ENCODE measurements at places on chromosomes 1 and 21.

GRCh38 chr1:66575739-66576138, 41.8 kb downstream of the SGIP1 start:
- DNase-seq = peak; percentile 96

- DNase-seq = no peak
Measured at GRCh38 chr1:207883104-207883651, 27.7 kb downstream of the CD34 start.

GRCh38 chr1:83996621-83997020, 2.3 kb downstream of the TTLL7 start:
- DNase-seq = peak; percentile 39

GRCh38 chr1:209746451-209747165, 9.2 kb upstream of the TRAF3IP3 start:
- DNase-seq = no peak

DNA sequence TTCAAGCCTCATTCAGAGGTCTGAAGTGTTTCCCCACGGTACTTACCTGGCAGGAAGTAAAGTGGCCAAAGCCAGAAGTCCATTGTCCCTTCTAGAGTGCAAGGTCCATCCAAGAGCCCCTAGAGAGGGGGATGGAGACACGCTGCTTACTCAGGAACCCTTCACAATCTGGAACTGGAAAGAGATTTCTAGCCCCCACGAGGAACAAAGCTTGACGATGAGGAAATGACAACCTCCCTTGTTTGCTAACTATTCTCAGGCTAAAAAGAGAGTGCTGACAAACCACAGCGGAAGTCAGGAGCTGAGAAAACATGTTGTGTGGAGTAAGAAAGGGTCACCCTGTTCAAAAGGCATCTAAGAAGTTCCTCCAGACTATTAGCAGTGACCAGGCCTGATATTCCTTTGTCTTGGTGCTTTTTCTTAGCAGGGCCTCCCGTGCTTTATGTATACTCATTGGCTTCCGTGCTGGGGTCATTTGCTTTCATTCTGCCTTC, at the start of gene FCMR:
TSS of gene FCMR (minus strand) at position 170 of the 494 bp plus-strand sequence. CDS start at position 83, 87 bp downstream.
- DNase-seq = no peak

DNA sequence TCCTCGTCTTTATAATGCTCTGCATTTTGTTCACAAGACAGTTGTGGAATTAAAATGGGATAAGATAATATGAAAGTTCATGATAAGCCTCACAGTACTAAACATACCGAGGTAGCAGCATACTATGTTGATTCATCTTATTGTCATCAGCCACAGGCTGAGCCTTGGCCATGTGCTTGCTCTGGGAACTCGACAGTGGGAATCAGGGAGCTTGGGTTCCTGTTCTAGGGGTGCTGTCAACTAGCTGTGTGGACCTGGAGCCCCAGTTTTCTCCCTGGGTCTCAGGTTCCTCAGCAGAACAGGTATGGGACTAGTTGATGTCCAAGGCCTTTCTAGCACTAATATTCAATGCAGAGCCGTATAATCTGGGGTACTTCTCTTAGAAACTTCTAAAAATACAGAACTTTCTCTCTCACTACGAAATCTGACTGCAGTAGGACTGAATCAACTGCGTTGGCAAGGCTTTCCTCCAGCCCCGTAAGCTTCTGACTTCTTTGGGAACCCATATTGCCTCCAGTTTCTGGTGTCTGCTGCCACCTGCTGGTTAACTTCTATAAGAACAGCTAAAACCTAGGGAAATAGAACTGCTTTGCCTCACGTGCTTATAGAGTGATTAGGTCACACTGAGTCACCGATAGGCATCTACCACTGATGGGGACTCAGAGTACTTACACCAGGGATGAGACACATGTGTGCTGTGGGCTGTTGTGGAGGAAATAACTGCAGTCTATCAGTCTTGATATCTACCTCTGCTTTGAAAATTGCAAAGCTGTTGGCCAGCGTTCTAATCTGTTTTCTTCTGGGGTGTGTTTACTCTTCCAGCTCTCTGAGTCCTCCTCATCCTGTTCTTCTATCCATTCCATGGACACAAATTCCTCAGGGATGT, 110.9 kb downstream of the RGL1 start:
- DNase-seq = peak; percentile 93

DNA sequence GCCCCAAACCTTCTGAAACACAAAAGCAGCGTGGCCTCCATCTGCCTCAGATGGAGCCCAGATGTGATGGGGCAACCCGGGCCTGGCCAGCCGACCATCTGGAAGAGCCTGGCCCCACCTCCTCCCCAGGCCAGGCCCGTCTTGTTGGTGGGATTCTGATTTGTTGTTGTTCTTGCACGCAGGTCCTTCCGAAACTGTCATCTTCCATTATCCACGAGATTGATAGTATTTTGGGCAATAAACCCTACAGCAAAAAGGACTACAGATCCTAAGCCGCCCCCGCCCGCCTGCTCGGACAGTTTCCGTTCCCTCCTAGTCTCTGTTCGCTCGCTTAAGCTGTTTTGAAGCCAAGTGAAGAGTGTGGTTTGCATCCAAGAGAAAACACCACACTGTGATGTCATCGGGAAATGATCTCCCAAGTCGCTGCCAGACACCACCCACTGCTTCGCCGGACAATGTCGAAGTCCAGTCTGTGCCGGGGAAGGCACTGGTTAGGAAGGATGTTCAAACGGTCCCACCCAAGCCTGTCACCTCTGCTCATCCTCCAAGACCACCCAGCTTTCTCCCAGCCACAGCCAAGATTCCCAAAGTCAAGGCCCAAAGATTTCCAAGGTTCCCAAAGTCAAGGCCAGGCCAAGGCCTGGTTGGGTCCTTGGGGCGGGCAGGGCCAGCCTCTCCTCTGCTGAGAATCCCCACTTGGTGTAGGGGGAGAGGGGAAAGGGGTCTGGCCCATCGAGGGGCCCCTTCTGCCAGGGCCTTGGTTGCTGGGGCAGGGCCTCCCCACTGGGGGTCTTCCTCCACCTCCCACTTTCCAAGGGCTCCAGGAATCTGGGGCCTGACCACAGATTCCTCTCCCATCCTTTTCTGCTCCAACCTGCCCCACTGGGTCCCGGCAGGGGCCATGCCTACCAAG, 52.9 kb downstream of the KCNAB2 start:
- peak; percentile 74 for DNase-seq

DNA sequence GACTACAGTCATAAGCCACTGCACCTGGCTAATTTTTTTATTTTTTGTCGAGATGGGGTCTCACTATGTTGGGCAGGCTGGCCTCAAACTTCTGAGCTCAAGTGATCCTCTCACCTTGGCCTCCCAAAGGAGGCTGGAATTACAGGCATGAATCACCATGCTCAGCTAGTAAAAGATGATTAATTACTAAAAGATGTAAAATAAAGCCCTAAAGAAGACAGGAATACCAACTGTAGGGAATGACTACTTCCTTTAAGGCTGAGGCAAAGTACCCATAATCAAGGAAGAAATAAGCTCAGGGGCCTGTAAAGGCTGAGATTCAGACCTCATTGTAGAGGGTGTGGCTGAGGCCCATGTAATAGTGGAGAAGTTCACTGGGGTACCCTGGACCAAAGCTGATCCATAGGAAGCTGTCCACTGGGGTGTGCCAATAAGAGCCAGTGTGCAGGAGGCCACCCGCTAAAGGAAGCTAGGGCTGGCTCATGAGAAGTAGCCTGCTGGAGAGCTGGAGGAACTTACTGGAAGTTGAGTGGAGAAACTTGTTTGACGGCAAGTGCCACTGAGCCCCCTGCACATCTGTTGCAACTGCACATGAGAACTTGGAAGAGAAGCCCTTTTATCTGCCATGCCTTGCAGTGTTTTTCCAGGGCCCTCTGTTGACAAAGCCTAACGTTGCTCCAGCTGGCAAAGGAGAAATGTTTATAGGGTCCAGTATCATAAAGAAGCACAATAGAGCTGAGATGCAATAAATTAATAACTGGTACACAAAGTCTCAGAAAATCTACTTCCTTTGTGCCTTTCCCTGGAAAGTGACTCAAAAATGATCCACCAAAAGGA, 17.8 kb upstream of the SERTAD4 start:
- DNase-seq = no peak

DNA sequence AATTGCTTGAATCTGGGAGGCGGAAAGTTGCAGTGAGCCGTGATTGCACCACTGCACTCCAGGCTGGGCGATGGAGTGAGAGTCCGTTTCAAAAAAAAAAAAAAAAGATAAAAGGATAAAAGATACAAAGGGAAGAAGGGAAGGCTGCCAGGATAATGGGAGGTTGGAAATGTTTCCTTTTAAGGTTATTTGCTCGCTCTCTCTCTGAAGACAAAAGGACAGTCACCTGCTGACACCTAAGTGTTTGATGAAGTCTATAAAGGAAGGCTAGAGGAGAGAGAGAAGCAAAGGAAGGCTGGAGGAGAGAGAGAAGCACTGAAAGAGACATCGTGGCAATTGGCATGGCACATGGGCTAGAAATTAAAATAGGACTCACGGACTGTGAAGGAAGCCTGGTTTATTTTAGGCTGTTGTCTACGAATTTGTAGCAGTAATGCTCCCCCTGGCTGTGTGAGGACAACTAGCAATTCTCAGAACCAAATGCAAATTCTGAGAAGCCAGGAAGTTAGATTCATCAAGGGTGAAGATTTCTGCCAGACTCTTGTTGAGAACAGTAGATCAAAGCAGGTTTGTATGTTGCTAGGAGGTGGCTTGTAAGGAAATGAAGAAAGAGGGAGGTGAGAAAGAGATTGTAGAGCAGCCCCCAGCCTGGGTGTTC, 154.2 kb downstream of the ZP4 start:
- no peak for DNase-seq

- peak; percentile 24 for DNase-seq
Measured at GRCh38 chr1:222928212-222928611, 113.4 kb downstream of the DISP1 start.

- no peak for DNase-seq
Measured at GRCh38 chr1:193069748-193070385, 10.5 kb downstream of the RO60 start.

DNA sequence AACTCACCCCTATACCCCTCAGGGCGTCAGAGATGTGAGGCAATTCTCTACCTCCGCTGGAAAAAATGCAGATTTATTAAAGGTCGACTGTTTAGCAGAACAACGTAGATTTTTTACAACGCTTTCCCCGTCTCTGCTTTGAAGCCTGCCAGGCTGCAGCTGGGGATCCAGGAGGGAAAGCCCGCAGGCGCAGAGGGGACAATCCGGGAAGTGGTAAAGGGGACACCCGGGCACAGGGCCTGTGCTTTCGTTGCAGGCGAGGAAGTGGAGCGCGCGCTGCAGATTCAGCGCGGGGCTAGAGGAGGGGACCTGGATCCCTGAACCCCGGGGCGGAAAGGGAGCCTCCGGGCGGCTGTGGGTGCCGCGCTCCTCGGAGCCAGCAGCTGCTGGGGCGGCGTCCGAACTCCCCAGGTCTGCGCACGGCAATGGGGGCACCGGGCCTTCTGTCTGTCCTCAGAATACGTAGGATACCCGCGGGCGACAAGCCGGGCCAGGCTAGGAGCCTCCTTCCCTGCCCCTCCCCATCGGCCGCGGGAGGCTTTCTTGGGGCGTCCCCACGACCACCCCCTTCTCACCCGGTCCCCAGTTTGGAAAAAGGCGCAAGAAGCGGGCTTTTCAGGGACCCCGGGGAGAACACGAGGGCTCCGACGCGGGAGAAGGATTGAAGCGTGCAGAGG, 5.5 kb downstream of the SIM2 start:
- DNase-seq = no peak

DNA sequence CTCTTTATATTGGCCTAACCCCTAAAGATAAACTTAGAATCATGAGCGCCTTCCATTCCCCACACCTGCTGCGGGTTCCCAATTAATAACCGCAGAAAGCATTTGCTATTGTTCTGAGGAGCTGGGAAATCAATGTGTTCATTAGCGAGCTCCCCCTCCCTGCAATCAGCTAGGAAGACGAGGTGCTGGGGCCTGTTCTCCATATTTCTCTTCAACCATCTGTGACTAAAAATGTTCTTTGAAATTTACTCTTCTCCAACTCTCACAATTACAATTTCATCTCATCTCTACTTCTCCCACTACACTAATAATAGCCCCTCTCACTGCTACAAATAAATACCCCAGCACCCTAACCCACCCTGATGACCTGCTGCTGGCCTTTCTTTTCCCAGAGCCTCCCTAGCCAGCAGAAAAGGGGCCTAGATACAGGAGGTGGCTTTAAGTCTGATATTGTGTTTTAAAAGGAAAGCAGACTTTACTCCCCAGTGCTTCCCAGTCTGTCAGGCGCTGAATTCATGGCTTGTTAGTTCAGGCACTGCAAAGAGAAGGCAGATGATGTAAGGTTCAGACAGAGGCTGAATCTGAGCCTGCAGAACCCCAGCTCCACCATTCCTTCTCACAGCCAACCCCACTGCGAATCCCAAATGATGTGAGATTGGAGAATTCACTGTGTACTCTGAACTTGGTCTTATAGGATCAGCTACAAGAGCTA, 477.5 kb upstream of the DAB1 start:
- DNase-seq = no peak

DNA sequence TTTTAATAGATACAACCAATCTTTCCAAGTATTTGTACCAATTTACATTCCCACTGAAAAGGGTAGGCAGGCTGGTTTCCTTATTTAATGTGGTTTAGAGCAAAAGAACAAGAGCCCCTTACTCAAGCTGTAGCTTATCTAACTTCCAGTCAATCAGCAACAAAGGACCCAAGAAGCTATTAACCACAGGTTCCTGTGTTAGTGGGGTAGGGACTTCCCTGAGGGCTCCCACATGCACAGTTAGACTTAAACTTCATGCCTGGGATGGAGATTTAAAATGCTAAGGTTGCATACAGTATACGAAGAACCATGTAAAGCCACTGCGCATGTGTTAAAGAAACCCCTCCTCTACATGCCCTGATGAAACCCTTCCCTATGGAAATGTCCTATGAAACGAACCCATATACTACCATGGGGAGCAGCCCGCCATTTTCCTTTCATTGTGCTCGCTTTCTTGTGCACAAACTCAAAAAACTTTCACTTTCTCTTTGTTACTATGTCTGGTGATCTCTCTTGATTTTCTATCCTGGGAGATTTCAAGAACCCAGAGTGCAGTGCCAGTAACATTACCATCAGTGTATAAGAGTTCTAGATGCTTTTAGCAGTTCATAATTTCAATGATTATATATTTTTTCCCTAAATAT, 23.3 kb upstream of the ST6GALNAC5 start:
- DNase-seq = no peak

DNA sequence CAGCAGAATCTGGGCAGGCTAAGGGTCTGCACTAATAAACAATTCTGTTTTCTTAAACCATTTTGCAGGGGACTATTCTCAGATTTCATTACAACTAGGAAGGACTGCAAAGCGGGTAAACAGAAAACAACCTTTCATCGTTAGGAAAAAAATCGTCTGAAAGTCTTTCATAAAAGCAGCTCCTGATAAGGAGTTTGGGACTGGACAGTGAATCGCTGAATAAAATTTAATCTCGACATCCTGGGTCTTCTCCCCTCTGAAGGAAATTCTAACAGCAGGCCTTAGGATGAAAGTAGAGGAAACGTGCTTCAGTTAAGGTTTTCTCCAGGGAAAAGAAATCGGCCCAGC, 471 bp upstream of the MTF2 start:
- DNase-seq = no peak

DNA sequence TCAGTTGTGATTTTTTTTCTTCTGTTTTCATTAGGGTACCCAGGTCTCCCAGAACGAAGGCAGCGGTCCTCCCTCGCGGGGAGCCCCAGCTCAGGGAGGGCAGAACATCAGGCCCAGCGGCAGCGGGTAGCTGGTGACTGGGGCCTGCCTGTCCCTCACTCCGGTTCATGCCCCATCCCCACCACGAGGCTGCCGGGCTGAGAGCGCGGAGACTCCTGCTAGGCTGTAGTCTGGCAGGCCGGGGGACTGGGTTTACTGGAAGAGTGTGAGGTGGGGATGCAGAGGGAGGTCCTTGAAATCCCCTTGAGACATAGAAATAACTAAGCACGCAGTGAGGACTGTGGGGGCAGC, 10.5 kb downstream of the BRINP2 start:
- DNase-seq = no peak

Measured in fibroblast of gingiva (primary cell).